DND-41 (cell line): ENCODE measurements at places on chromosomes 1 and 21.

DNA sequence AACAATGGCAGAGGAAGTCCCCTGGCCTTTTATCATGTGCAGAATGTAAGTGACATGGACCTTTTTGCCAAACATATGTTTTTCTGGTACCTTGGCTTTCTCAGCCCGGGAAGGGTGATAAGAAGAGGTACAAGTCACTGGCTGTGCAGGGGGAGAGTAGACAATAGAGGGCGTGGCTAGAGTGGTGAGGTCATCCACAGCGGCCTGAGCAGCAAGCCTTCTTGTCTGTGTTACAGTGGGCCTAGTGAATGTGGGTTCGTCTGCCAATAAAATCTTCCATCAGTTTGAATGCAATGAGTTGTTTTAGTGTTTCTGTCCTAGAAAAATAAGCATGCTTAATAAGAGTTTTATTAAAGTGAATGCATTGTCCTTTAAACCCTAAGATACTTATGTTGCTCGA lies 59.0 kb upstream of the PGD start:
- no peak for DNase-seq
- no peak overlapping the region for H3K4me3 ChIP-seq
- no peaks in the 10 kb centered on the region for H3K4me1 ChIP-seq
- peaks cover 13% of the 10 kb centered on the region; the same call in 1 of the 2 replicates for H3K36me3 ChIP-seq

GRCh38 chr1:62989497-62989896 lies 205.6 kb downstream of the ATG4C start:
- no peaks in the 10 kb centered on the region for H3K36me3 ChIP-seq
- H3K27me3 ChIP-seq, result peaks cover 3% of the 10 kb centered on the region
- H3K4me1 ChIP-seq, result no peaks in the 10 kb centered on the region
- no peak for DNase-seq
- no peak overlapping the region for H3K4me3 ChIP-seq

DNA sequence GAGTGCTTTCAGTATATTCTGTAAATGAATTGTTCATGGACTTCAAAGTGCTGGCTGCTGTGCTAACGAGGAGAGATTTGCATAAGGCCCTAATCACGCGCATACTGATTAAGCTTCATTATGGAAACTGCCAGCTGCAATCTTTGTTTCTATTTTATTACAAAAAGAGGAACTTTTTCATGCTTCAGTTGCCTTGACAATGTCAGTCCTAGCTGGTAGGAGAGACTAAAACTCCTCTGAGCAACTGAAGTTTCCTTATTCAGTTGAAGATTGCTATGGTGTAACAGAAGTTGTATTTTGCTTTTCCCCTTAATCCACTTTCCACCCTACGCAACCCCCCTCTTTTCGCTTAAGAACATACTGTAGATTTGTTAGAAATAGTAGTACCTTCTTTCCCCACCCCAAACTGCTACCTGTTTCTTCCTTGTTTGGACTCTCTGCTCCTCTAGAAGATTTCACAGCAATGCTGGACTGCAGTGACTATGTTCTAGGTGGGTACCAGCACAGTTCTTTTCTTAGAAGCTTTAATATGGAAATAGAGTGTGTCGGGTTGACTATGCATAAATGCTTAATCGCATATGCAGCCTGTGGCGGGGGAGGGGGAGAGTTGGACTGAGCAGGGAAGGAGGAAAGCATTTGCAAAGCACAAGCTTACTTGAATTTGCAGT lies 108.3 kb downstream of the POU2F1 start:
- peaks cover 14% of the 10 kb centered on the region for H3K36me3 ChIP-seq
- H3K27me3 ChIP-seq, result no peaks in the 10 kb centered on the region
- H3K4me3 ChIP-seq, result no peak overlapping the region
- no peaks in the 10 kb centered on the region for H3K4me1 ChIP-seq
- H3K27ac ChIP-seq, result no peak overlapping the region
- DNase-seq, result no peak

GRCh38 chr21:33261635-33262034 lies 4.5 kb upstream of the IL10RB start:
- peak overlapping the region; percentile 73; the same call in 1 of the 2 replicates for H3K27ac ChIP-seq
- H3K27me3 ChIP-seq, result no peaks in the 10 kb centered on the region
- DNase-seq, result peak; percentile 80
- no peak overlapping the region for H3K4me3 ChIP-seq
- peaks cover 57% of the 10 kb centered on the region for H3K36me3 ChIP-seq

- H3K36me3 ChIP-seq, result peaks cover 41% of the 10 kb centered on the region
- H3K27ac ChIP-seq, result no peak overlapping the region
- H3K4me1 ChIP-seq, result no peaks in the 10 kb centered on the region
- DNase-seq, result no peak
- H3K27me3 ChIP-seq, result no peaks in the 10 kb centered on the region
- no peak overlapping the region for H3K4me3 ChIP-seq
Observed at GRCh38 chr1:41507110-41507720, 22.7 kb upstream of the EDN2 start.

DNA sequence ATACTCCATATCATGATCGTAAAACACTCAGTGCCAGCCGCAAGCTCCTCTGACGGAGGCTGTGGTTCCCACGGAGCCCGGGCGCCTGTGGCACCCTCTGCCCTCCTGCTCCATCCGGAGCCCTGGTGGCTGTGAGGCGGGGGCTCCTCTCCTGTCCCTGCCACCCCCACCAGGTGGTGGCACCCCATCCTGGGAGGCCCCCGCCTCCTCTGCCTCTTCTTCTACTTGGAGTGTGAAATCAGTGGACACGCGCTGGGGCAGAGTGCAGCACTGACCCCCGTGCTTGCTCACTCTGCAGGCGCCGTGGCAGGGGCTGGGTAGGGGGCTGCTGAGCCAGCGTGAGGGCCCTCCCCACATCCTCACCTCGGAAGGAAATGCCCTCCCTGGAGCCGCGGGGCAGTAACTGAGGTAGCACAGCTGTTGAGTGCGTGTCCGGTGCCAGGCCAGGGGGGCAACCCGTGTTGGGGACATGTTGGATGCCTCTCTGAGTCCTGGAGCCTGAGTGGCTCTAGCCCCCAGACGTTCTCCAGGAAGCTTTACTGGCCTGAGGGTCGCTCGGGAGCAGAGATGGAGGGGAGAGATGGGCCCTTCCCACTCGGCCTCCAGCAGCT lies 58.7 kb upstream of the ABCG1 start:
- DNase-seq, result peak; percentile 7
- H3K4me1 ChIP-seq, result peaks cover 17% of the 10 kb centered on the region
- no peak overlapping the region for H3K4me3 ChIP-seq
- H3K27ac ChIP-seq, result no peak overlapping the region; the same call in 1 of the 2 replicates

DNA sequence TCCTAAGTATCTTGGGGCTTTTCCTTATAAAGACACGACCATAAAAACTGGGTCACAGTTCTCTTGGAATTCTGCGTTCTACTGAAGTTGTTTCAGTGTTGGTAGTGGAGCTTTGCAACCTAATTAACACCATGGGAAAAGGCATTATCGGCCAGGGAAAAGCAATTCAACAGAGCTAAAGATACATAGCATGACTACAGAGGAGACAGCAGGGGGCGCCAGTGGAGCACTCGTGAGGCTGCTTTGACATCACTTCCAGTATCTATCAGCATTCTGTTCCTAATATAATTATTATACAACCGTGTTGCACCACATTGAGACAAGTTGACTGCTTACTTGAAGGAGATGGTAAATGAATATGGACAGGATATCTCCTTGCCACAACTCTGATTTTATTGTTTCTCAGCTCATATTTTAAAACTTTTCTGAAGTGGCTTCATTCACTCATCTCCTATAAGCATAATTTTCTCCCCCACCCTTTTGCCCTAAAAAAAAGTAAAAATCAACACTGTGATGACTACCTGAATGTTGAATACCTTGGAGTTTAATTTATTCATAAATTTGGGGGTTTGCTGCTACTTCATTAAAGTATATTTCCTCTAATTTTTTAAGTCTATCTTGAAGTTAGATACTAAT lies 39.4 kb downstream of the ZP4 start:
- no peaks in the 10 kb centered on the region for H3K36me3 ChIP-seq
- H3K27me3 ChIP-seq, result no peaks in the 10 kb centered on the region
- no peaks in the 10 kb centered on the region for H3K4me1 ChIP-seq
- no peak overlapping the region for H3K4me3 ChIP-seq
- no peak overlapping the region for H3K27ac ChIP-seq
- peak; percentile 53 for DNase-seq

DNA sequence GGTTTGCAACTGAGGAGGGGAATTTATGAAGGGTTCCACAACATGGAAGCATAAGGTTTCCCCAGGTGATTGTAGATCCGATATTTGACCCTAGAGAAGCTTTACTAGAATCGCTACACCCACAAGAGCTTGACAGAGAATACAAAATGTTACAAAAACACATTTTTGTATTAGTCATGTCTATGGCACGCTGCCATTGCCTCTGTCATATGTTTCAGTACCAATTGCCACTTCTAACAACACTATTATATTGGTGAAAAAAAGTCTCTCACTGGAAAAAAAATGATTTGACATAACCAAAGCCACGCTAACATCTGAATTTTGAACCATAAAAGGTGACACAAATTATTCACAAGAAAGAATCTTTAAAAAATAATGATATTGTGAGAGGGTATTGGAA lies 214.5 kb downstream of the KCNT2 start:
- no peak overlapping the region for H3K4me3 ChIP-seq
- H3K36me3 ChIP-seq, result no peaks in the 10 kb centered on the region
- H3K4me1 ChIP-seq, result no peaks in the 10 kb centered on the region

- DNase-seq, result no peak
- H3K36me3 ChIP-seq, result no peaks in the 10 kb centered on the region
- no peak overlapping the region for H3K4me3 ChIP-seq
- H3K4me1 ChIP-seq, result no peaks in the 10 kb centered on the region
- H3K27me3 ChIP-seq, result no peaks in the 10 kb centered on the region
Observed at GRCh38 chr1:107357376-107357775, 216.5 kb downstream of the NTNG1 start.

- H3K27me3 ChIP-seq, result no peaks in the 10 kb centered on the region
- H3K4me3 ChIP-seq, result no peak overlapping the region
- H3K27ac ChIP-seq, result no peak overlapping the region
- DNase-seq, result no peak
Observed at GRCh38 chr1:232278925-232279324, 351.0 kb downstream of the SIPA1L2 start.

- no peak overlapping the region for H3K4me3 ChIP-seq
- no peak for DNase-seq
- no peaks in the 10 kb centered on the region for H3K36me3 ChIP-seq
- H3K27me3 ChIP-seq, result peaks cover 8% of the 10 kb centered on the region
- H3K4me1 ChIP-seq, result no peaks in the 10 kb centered on the region
- no peak overlapping the region for H3K27ac ChIP-seq
Observed at GRCh38 chr21:38367646-38368045, 110.9 kb downstream of the KCNJ15 start.

GRCh38 chr1:66556161-66556611 lies 22.2 kb downstream of the SGIP1 start:
- H3K36me3 ChIP-seq, result no peaks in the 10 kb centered on the region
- H3K27ac ChIP-seq, result no peak overlapping the region
- no peak for DNase-seq
- no peaks in the 10 kb centered on the region for H3K4me1 ChIP-seq
- peaks cover 2% of the 10 kb centered on the region for H3K27me3 ChIP-seq

GRCh38 chr1:16165073-16165364 lies 9.2 kb upstream of the EPHA2 start:
- H3K4me1 ChIP-seq, result peaks cover 36% of the 10 kb centered on the region
- peaks cover 29% of the 10 kb centered on the region for H3K27me3 ChIP-seq
- H3K27ac ChIP-seq, result no peak overlapping the region
- H3K36me3 ChIP-seq, result no peaks in the 10 kb centered on the region

DNA sequence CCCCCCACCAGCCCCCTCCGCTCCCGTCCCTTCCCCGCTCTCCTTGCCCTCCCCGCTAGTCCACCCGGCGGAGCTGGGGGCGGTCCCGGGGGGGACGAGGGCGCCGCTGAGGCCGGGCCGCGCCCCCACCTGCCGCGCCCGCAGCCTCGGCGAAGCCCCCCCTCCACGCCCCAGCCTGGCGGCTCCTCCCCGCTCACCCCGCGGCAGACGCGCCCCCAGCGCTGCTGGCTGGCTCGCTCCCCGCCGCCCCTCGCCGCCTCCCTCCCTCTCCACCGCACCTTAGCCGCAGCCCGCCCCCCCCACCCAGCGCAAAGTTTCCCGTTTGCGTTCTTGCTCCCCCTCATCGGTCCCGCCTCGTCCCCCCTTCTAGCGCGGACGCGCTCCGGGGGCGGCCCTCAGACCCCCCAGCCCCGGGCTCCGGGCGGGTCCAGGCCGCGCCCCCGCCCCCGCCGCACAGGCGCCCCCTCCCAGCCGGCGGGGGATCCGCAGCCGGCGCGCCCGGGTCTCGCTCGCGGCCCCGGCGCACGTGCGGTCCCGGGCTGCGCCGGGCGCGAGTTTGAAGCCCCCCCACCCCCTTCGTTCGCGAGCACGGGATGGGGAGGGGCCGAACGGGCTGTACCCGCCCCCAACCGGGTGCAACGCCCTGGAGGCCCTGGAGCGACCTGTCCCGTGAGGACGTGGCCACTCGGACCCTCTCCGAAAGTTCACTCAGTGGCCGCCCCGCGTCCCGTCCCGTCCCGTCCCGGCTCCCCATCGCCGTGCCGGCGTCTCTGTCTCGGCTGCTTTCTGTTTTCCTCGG lies 623 bp downstream of the PTPRF start:
- H3K27me3 ChIP-seq, result peaks cover 39% of the 10 kb centered on the region
- no peaks in the 10 kb centered on the region for H3K36me3 ChIP-seq
- peak; percentile 58 for DNase-seq
- H3K4me1 ChIP-seq, result peaks cover 13% of the 10 kb centered on the region
- no peak overlapping the region for H3K4me3 ChIP-seq
- no peak overlapping the region for H3K27ac ChIP-seq

GRCh38 chr1:177748080-177748801 lies 221.6 kb downstream of the SEC16B start:
- H3K36me3 ChIP-seq, result no peaks in the 10 kb centered on the region
- H3K27ac ChIP-seq, result no peak overlapping the region
- H3K4me3 ChIP-seq, result no peak overlapping the region
- H3K27me3 ChIP-seq, result no peaks in the 10 kb centered on the region
- no peak for DNase-seq

DNA sequence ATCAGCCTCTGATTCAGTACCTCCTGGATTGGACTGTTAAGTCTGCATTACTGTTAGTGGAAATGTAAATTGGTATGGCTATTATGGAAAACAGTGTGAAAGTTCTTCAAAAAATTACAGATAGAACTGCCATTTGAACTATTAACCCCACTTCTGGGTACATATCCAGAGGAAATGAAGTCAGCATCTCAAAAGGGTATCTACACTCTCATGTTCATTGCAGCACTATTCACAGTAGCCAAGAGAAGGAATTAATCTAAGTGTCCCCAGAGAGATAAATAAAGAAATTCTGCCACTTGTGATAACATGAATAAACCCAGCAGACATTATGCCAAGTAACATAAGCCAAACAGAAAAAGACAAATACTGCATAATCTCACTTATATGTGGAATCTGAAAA lies 676.0 kb downstream of the PLA2G4A start:
- no peaks in the 10 kb centered on the region for H3K27me3 ChIP-seq
- DNase-seq, result no peak
- H3K4me3 ChIP-seq, result no peak overlapping the region
- no peaks in the 10 kb centered on the region for H3K4me1 ChIP-seq
- no peaks in the 10 kb centered on the region for H3K36me3 ChIP-seq

GRCh38 chr1:171506525-171507304 lies 21.4 kb downstream of the PRRC2C start:
- H3K27me3 ChIP-seq, result no peaks in the 10 kb centered on the region
- H3K4me1 ChIP-seq, result peaks cover 9% of the 10 kb centered on the region; the same call in 1 of the 2 replicates
- DNase-seq, result peak; percentile 28
- no peak overlapping the region for H3K4me3 ChIP-seq
- no peak overlapping the region for H3K27ac ChIP-seq
- peaks cover 4% of the 10 kb centered on the region; the same call in 1 of the 2 replicates for H3K36me3 ChIP-seq
